Brain (organoid and tissue), 16 donors: ENCODE measurements at places on chromosomes 7 and 10. TPM values are rescaled to one million over a fixed set of nuclear protein-coding genes. Genes with fewer than 3 reads are reported as not detected.

Gene DMBT1
- polyA plus RNA-seq: 0.63 TPM

Gene ZNHIT1
- 118 TPM for polyA plus RNA-seq

Gene PSPH
- 52.3 TPM for polyA plus RNA-seq

Gene MMD2
- 6.3 TPM for polyA plus RNA-seq

Gene NPC1L1
- not detected for polyA plus RNA-seq

Gene ACHE
- 9.3 TPM for polyA plus RNA-seq

Gene NUTM2A
- 1.5 TPM for polyA plus RNA-seq

Gene HMX2
- 18.3 TPM for polyA plus RNA-seq

Gene TRPV5
- polyA plus RNA-seq: 0.31 TPM

Gene FAM131B
- 69.6 TPM for polyA plus RNA-seq

Gene SPDYE6
- not detected for polyA plus RNA-seq

Gene LLCFC1
- polyA plus RNA-seq: not detected

Gene ICA1
- 70.3 TPM for polyA plus RNA-seq

Gene FAM204A
- polyA plus RNA-seq: 23.6 TPM

Gene ARMH3
- 11.3 TPM for polyA plus RNA-seq

Gene DNAH11
- polyA plus RNA-seq: not detected

Gene HOXA3
- 2.0 TPM for polyA plus RNA-seq

Gene PDE6C
- not detected for polyA plus RNA-seq

Gene PDGFA
- polyA plus RNA-seq: 10.6 TPM

Gene SNX8
- 23.5 TPM for polyA plus RNA-seq
